HepG2 (cell line): ENCODE measurements at places on chromosomes 12 and 14. TPM values are rescaled to one million over a fixed set of nuclear protein-coding genes. Genes with fewer than 3 reads are reported as not detected.

DNA sequence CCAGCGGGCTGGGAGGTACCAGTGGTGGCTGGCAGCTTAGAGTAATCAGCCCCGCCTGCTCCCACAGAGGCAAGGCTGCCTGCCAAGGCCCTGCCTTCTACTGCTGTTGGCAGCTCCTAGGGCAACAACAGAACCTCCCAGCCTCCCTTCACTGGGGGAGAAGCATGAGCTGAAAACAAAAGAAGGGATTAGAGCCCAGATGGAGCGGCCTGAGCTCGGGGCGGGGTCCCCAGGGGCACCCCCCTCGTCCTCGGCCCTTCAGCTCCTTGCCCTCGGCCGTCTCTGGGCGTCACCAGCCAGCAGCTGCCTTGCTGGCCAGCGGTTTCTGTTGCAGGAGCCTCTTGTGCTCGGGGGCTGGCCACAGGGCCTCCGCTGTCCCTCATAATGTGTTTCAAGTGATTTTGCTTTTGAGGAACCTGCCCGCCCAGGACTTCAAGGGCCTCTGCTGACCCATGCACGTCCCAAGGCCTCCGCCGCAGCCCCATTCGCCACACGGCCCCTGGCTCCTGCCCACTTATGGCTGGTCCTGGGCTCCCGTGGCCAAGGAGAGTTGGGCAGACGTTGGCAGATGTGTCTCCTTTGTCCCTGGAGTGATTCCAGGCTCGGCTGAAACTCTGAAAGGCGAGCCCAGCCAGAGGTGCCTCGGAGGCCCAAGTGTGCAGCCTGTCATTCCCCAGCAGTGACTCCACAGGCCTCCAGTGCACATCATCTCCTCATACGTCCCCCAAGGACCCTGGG, 49.7 kb downstream of the PSMA6 start:
- no peaks in the 10 kb centered on the region; the same call in 2 of the 3 replicates for H3K27me3 ChIP-seq
- no peak overlapping the region for H3K27ac ChIP-seq
- DNase-seq: peak; percentile 91
- H3K36me3 ChIP-seq: no peaks in the 10 kb centered on the region
- peaks cover 90% of the 10 kb centered on the region for H3K4me1 ChIP-seq

DNA sequence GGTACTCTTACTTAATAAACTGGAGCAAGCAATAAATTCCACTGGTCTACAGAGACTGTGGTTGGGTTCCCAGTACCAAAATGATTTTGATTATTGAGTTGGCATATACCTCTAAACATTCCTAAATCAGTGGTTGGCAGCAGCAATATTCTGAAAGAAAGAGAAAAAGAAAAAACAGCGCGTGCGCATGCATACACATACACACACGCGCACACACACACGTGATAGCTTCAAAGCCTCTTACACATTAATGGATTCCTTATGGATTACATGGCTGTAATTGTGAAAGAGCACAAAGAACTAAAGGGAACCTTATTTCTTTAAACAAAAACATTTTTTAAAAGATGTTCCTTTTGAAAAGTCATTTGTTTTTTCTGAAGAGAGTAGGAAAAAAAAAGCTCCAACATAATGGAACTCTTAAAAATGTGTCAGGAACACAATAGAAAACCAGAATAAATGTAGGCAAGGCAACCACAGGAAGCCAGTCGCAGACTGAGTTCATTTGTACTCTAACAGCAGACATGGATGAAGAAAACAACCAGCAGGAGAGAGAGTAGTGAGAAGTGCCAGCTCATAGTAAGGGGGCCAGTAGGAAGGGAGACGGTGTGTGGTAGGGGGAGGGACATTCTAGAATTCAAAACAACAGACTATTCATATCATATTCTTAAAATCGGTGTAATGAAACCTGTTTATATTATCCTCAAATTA, 80.0 kb downstream of the DRAM1 start:
- H3K4me1 ChIP-seq: no peaks in the 10 kb centered on the region
- H3K27ac ChIP-seq: no peak overlapping the region
- no peak for DNase-seq
- H3K4me3 ChIP-seq: no peak overlapping the region

Gene CRACR2A
- total RNA-seq: 0.20 TPM in 1 of 2 replicates, not detected in the other

DNA sequence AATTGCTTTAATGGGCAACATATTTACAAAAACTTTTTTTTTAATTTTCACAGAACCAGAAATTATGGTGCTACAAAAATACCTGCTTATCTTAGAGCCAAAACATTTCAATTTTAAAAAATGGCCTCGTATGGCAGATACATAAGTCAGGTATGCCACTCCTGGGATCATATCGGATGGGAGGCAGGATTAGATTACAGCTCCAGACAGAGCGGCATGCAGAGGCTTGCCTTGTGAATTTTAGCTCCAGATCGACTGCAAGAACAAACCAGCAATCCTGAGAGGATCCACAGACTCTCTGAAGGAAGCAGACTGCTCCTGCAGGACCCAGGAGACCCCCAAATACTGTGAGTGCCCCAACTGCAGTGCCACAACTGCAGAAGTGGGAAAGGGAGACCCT, 169.3 kb upstream of the AMIGO2 start:
- no peaks in the 10 kb centered on the region for H3K27me3 ChIP-seq
- no peak overlapping the region for H3K4me3 ChIP-seq
- no peak overlapping the region for H3K27ac ChIP-seq
- no peaks in the 10 kb centered on the region for H3K36me3 ChIP-seq

- peaks cover 32% of the 10 kb centered on the region for H3K4me1 ChIP-seq
- H3K27me3 ChIP-seq: no peaks in the 10 kb centered on the region
- H3K4me3 ChIP-seq: no peak overlapping the region
- no peak overlapping the region for H3K27ac ChIP-seq
These were observed 123.1 kb downstream of the ZFP36L1 start for GRCh38 chr14:68669603-68670358.

- H3K27ac ChIP-seq: no peak overlapping the region
- peaks cover 13% of the 10 kb centered on the region for H3K36me3 ChIP-seq
- no peaks in the 10 kb centered on the region for H3K27me3 ChIP-seq
- no peak overlapping the region for H3K4me3 ChIP-seq
- peaks cover 6% of the 10 kb centered on the region; the same call in 1 of the 2 replicates for H3K4me1 ChIP-seq
These were observed 34.9 kb upstream of the GPR68 start for GRCh38 chr14:91279354-91279753.

DNA sequence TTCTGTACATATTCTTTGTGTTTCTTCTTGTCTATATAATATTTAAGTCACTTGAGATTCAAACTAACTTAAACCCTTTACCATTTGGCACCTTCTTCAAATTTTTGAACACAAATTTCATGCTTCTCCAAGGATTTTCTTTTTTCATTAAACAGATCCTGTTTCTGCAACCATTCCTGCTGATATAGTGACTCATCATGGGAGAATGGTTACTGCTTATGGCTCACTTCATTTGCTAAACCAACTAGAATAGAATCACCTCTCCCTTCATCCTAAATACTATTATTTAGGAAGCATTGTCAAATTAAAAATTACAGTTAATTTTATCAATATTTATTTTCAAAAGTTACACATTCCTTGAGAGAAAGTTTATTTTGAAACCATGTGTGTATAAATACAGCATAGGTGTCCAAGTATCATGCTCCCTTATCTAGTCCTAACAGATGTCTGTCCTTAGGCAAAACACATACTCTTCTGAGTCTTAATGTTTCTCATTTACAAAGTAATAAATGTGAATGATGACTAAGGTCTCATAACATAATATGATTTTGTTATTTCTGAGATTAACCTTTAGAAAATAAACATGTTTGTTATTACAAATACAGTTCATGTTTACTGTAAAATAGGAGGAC, 40.7 kb downstream of the PLCZ1 start:
- DNase-seq: no peak
- H3K27ac ChIP-seq: no peak overlapping the region
- H3K4me1 ChIP-seq: no peaks in the 10 kb centered on the region
- no peaks in the 10 kb centered on the region for H3K27me3 ChIP-seq
- no peak overlapping the region for H3K4me3 ChIP-seq

DNA sequence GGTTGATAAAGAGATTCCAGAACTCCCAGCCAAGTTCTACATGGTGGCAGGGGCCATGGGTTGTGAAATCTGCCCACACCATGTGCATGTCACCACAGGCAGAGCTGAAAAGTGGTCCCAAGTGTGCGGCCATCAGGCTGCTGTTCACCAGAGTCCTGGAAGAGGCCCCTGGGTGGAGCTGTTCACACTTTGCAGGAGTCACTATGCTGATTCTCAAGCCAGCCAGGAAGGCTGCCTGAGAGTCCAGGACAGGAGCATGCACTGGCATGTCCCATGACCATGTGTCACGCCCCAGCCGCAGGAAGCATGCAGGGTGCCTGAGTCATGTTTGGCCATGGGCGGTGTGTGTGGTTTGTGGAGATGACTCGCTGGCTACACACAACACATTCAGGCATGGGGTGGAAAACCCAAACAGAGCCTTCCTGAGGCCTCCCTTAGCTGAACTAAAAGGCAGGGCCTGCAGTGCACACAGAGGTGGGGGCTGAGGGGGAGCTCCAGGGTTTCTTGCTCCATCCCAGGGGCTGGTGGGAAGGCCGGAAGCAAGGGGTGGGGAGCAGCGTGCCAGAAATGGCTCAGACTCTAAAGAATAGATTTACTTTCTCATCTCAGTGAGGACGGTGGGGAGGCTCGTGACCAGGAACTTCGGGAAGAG, 19.4 kb downstream of the ABCB9 start:
- DNase-seq: peak; percentile 85
- peaks cover 1% of the 10 kb centered on the region; the same call in 1 of the 2 replicates for H3K36me3 ChIP-seq
- peak overlapping the region; percentile 7 for H3K27ac ChIP-seq
- peaks cover 34% of the 10 kb centered on the region for H3K4me1 ChIP-seq
- H3K27me3 ChIP-seq: no peaks in the 10 kb centered on the region
- H3K4me3 ChIP-seq: no peak overlapping the region

DNA sequence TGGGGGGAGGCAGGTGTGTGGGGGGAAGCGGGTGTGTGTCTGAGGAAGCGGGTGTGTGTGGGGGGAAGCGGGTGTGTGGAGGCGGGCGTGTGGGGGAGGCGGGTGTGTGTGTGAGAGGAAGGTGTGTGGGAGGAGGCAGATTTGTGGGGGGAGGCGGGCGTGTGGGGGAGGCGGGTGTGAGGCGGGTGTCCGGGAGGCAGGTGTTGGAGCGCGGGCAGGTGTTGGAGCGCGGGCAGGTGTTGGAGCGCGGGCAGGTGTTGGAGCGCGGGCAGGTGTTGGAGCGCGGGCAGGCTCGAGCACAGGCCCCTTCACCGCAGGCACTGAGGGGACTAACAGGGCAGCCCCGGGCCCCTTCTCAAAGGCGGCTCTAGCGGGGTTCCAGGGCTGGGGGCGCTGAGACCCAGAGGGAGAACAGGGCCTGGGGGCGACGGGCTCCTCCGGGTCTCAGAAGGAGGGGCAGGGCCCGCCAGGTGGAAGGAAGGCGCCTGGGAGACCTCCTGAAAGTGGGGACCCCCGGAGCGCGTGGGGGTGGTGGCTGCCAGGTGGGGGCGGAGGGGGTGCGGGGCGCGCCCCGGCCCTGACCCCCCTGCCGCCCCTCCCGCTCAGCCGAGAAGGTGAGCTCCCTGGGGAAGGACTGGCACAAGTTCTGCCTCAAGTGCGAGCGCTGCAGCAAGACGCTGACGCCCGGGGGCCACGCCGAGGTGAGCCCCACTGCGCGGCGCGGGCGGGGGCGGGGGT, 3.2 kb downstream of the CRIP2 start:
- H3K36me3 ChIP-seq: no peaks in the 10 kb centered on the region
- H3K4me1 ChIP-seq: peaks cover 48% of the 10 kb centered on the region
- H3K4me3 ChIP-seq: no peak overlapping the region
- DNase-seq: no peak
- H3K27ac ChIP-seq: no peak overlapping the region

DNA sequence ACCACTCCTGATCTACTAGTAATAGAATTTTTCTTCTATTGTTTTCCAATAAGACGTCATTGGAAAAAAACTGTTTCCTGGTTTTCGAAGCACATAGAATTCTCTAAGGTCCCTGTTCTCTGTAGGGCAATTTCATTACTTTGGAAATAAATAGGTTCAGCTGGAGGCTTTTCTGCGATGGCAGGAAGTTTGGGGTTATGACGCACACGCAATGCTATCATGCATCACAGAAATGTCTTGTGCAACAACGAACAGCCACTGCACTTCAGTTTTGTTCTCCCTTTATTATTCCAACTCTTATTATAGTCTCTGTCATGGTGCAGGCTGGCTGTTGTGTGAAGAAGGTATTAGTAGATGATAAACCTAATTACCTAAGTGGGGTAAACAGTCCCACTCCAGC, 59.0 kb downstream of the KCNK10 start:
- H3K27ac ChIP-seq: no peak overlapping the region
- no peaks in the 10 kb centered on the region for H3K27me3 ChIP-seq
- no peaks in the 10 kb centered on the region for H3K4me1 ChIP-seq
- H3K4me3 ChIP-seq: no peak overlapping the region
- H3K36me3 ChIP-seq: no peaks in the 10 kb centered on the region

Gene IRF9
- total RNA-seq: 13.8 and 14.9 TPM in 2 replicates

DNA sequence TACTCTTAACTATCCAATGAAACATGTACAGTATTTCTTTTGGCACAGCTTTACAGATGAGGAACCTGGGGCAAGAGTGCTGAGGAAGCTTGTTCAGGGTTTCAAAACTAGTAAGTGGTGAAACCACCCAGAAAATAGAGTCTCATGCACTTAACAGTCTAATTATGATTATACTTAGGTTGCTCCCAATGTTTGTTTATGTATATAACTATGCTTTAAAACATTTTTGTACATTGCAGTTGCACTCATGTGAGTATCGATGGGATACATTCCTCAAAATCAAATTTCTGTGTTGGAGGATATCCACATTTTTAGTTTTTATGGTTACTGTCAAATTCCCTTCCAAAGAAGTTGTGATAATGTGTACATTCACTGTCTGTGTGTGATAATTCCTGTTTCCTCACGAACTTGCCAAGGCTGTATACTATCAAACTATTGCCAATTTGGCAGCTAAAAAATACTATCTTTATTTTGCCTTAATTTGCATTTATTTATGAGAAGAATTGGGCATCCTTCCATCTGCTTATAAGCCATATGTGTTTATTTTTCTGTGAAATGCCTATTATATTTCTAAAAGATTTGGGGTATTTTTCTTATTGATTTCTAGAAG, 143.9 kb upstream of the SSTR1 start:
- DNase-seq: no peak
- no peaks in the 10 kb centered on the region for H3K27me3 ChIP-seq
- no peak overlapping the region for H3K4me3 ChIP-seq
- no peaks in the 10 kb centered on the region for H3K4me1 ChIP-seq
- H3K36me3 ChIP-seq: no peaks in the 10 kb centered on the region
